Endothelial cell of umbilical vein (primary cell): ENCODE measurements at places on chromosomes 7 and 10.

GRCh38 chr7:1933066-1933750 lies 263.1 kb downstream of the ELFN1 start:
- DNase-seq, result no peak

DNA sequence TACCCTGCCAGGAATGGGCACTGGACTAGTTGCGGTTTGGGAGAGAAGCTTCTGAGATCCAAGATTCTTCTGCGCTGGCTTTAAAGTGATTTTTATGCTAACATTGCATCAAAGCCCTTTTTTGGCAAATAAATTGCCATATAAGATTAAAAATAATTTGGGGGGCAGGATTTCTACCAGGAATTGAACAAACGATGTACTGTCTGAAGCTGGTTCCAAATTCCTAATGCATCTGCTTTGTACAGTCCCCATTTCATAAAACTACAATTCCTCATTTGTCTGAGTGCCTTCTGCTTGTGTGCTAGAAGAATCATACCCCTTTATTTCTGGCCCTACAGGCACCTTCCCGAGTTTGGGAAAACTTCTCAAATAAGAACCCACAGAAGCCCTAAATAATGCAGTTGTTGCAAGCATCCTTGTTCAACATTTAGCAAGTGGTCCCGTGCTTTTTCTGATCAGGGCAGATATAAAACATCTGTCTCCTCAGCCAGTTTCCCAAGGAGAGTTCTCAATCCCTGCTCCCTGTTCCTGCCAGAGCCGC lies 349.7 kb downstream of the PTEN start:
- DNase-seq, result no peak

- DNase-seq, result no peak
Measured at GRCh38 chr7:98196706-98197605, 14.3 kb upstream of the BHLHA15 start.

DNA sequence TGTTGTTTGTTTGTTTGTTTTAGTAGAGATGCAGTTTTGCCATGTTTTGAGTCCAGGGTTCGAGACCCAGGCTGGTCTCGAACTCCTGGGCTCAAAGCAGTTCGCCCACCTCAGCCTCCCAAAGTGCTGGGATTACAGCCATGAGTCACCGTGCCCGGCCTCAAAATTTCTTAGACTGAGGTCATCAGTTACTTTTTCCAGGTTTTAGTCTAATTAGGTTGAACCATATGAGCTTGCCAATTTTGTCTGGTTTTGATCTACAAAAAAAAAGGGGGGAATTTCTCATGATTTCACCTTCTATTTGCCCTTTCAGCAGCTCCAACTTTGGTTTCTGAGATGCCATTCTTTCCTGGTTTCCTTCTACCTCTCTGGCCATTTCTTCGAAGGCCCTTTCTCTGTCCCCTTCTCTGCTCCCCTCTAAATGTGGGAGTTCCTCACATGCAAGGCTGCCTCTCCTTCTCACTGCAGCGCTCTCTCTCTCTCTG lies 5.5 kb downstream of the CUEDC2 start:
- DNase-seq, result no peak

GRCh38 chr7:18276380-18276779 lies 219.2 kb upstream of the HDAC9 start:
- DNase-seq, result no peak

- DNase-seq, result no peak
Measured at GRCh38 chr10:5540891-5541290, 16.1 kb downstream of the CALML3 start.

DNA sequence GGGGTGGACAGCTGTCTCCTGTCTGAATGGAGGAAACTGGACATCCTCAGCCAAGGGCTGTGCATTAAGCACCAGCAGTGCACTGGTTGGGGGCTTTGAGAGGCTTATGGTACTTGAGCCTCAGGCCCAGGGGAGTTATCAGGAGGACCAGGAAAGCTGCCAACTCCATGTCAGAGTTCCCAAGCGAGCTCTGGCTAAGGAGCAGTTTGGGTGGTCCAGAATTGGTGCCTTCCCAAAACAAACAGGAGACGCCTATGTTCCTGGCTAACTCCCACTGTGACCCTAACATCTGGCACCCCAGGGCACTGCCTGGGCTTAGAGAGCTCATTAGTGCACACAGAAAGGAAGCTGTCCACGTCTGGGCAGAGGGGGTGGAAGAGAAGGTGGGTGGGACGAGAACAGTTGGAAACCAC lies 408.6 kb upstream of the NPVF start:
- no peak for DNase-seq

DNA sequence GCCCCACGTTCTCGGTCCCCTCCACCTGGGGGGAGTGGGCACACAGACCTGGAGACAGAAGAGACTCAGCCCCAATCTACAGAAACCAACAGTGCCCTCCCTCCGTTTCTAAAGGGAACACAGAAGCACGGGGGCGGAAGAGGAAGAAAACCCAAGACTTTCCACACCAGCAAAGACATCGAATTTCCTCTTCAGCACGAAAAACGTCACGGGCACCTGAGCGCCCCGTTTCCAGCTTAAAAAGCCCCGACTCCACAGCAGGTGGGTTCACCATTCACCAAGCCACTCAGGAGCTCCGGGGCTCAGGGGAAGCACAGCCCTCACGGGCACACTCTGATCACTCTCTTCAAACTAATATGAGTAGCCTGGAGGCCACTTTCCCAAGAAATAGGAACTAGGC lies 19.6 kb downstream of the NUDT1 start:
- DNase-seq, result no peak

DNA sequence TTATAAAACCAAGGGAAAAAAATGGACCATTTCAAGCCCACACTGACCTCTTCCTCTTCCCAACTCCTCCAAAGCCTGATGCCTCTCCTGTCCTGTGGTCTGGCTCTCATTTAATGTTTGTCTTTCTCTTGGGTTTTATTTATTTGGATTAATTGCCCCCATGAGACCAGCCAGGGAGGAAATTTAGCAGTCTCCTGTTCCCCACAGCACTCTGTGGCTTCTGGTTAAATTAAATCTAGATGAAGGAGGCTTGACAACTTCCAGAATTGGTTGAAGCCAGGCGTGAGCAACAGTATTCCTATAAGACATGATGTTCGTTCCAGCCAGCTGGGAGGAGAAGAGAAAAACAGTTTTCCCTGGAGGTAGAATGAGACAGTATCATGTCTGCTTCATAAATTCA lies 15.1 kb upstream of the PRLHR start:
- no peak for DNase-seq

GRCh38 chr7:37282093-37282444 lies 166.6 kb downstream of the ELMO1 start:
- DNase-seq, result no peak

- no peak for DNase-seq
Measured at GRCh38 chr7:104758504-104758903, 255.5 kb upstream of the KMT2E start.

DNA sequence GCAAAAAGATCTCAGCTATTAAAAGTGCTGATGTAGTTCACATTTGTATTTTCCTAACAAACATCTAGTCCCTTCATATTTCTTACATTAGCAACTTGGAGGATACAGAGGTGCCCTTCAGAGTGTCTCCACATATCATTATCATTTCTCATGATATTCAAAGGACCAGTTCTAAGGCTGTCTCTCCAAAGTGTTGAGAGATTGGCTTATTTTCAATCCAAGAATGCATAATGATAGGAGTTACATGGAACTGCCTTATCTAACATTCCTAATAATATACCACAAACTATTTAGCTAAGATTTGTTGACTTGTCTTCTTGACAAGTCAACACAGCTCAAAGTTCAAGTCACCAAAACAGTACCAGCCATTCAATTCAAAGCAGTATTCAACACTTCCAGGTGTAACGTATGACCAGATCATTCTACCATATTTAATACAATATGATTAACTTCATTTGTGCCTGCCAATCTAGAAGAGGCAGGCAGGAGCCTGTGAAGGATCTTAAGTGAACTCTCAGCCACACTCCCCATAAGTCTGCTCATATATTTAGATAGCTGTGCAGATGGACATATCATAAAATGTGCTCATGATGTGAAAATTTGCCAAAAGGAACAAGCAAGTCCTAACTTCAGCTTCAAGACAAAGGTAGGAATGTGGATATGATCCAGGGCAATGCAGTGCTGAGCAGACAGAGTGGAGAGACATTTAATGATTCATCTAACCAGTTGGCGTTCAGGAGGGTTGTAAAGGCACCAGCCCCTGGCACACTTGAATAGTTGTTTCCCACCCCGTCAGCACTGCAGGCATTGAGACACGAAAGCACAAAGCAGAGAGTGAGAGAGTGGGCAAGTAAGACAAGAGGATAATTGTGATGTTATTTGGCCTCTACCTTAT lies 108.3 kb downstream of the MTERF1 start:
- no peak for DNase-seq

DNA sequence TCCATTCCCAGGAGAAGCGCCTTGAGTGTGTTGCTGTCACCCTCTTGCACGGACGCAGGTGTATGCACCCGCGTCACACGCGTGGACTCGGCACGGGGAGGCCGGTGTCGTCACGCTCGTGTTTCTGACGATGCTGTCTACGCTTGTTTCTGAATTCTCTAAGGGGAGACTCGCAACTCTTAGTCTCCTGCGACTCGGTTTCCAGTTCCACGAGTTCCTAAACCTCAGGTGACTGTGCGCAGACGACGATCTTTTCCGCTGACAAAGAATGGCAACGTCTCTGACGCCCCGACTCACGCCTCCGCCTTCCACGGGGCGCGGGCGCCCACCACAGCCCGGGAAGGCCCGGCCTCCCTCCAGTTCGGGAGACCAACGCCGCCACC lies 579 bp downstream of the IDI1 start:
- no peak for DNase-seq

- no peak for DNase-seq
Measured at GRCh38 chr10:35470925-35471315, 134.2 kb upstream of the GJD4 start.
